ENCODE measurements at places on chromosomes 5 and 9. TPM values are rescaled to one million over a fixed set of nuclear protein-coding genes. Genes with fewer than 3 reads are reported as not detected.

- peak; percentile 12 for DNase-seq
Measured at GRCh38 chr5:66230551-66230950, 86.5 kb downstream of the SREK1 start.

- peak; percentile 9 for DNase-seq
Measured at GRCh38 chr9:71812385-71812784, 44.1 kb upstream of the CEMIP2 start.

DNA sequence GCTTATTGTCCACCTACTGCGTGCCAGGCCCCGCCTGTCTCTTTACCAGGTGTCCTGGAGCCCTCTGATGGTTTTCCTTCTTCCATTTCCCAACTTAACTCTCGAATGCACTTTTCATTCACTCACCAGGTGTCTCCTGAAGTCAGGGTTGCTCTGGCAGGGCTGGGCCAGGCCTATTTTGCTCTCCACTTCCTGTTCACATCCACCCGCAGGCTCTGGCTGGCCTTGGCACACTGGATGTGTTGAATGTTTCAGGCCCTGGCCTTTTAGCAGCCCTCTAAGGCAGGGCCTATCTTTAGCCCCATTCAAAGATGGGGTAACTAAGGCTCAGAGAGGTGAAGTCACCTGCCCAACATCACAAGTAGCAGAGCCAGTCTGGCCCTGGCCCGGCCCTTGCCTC, 16.4 kb downstream of the LRRC8A start:
- no peak for DNase-seq

DNA sequence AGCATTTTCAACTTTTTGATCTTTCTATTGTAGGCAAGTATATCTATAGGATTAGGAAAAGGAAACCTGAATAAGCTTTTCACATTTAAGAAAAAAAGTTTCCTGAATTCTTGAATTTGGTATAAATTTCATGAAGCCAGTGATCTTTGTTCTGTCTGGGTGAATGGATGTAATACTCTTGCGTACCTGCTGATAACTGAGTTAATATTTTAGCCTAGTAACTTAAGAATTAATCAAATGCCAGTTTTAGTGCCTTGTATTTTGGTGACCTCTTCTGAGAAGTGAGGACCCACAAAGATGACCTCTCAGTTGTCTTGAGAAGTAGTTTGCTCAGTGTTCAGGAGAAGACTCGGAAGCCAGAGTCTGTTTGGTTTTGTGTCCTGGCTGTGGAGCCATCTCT, 77.9 kb downstream of the UHRF2 start:
- no peak for DNase-seq

GRCh38 chr5:54872810-54873209, 112.6 kb downstream of the ESM1 start:
- no peak for DNase-seq

PSD2 gene
- not detected for total RNA-seq

GRCh38 chr5:56674441-56674840, 140.9 kb upstream of the MAP3K1 start:
- DNase-seq: no peak

- no peak for DNase-seq
Measured at GRCh38 chr9:120913647-120914264, 12.8 kb downstream of the TRAF1 start.

GRCh38 chr9:73402081-73403028, 250.7 kb downstream of the ANXA1 start:
- no peak for DNase-seq

DNA sequence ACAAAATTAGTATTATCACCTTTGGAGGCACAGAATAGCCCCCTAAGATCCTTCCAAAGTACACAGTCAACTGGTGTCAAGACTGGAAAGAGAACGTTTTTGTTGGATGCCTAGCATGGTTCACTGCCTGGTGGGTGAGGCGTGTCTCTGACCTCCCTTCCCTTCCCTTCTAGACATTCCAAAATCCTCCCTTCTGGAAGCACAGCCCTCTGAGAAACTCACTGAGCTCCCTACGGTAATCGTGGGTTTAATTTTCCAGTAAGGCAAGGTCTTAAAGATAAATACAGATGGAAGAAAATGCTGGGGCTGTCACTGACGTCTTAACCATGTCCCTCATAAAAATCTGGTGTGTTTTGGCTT, 138.8 kb downstream of the LIFR start:
- peak; percentile 88 for DNase-seq
